Anterior cingulate cortex (tissue), 58 donors: ENCODE measurements at places on chromosomes 2 and 18.

- no peak for DNase-seq
Observed at GRCh38 chr2:101569886-101570520, 95.1 kb upstream of the RFX8 start.

DNA sequence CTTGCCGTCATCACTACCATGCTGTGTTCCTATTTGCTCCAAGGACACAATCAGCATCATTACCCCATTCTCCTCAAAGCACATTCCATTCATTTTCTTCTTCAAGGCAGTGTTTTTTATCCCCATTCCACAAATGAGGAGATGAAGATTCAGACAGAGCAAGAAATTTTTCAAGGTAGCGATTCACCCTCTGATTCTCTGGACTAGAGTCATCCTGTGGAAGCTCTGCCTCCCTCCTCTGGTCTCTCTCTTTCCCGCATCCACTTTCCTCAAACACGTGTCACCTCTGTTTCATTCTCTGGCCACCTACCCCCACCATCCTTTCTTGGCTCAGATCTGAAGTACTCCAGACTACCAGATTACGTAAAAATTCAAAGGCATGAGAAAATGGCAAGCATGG lies 297.9 kb downstream of the SOX11 start:
- no peak for DNase-seq

GRCh38 chr2:149692961-149693396 lies 105.4 kb upstream of the MMADHC start:
- no peak for DNase-seq

DNA sequence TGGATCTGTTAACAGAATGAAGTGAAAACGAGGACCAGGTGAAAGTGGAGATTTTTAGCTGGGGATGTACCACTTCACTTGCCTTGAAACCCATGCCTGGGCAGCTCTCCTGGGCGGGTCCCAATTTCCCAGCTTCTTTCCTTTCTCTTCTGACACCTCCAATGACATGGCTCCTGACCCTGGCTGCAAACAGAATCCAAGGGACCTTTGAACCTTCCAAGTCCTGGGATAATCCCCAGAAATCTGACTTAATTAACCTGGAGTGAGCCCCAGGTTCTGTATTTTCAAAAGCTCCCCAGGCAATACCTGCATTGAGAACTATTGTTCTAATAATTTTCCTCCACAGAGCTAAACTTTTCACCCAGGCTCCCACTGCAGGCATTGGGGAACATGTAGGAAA lies 495.9 kb downstream of the CNTNAP5 start:
- no peak for DNase-seq

GRCh38 chr2:46984642-46985476 lies 69.3 kb upstream of the MCFD2 start:
- DNase-seq: no peak

GRCh38 chr2:21367421-21367820 lies 243.7 kb downstream of the TDRD15 start:
- no peak for DNase-seq

GRCh38 chr2:120222186-120223033 lies 790 bp downstream of the TMEM185B start:
- DNase-seq: no peak

GRCh38 chr2:105502625-105503334 lies 103.9 kb upstream of the FHL2 start:
- DNase-seq: no peak

DNA sequence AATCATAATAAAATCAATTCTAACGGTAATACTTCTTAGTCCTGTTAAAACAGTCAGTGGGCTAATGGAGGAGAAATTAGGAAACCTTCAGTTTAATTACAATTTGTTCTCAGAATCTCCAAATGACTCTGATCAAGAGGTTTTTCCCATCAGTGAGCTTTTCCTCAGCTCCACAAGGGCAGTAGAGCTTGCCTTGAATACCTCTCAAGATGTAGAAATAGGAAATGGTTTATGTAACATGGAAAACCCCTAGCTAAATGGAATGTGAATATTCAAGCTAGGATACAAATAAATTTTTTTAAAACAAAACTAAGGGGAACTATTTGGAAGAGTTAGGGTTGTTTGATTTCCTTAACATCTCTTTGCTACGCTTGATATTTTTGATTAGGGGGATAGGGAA lies 87.5 kb downstream of the PLEKHM3 start:
- DNase-seq: no peak

DNA sequence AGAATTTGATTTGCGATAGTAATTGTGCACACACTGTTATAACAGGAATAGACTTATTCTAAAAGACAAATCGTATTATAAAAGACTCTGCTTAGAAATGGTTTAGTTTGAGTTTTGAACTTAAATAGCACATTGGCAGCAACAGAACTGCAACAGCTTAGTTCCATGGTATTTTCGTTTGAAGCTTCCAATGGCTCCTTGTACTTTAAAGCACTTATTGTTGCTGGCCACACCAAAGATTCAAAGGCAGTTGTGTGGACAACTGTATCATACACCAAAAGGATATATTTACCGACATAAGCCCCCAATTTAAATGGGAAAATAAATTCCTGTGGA lies 627 bp downstream of the WIPF1 start:
- DNase-seq: no peak

DNA sequence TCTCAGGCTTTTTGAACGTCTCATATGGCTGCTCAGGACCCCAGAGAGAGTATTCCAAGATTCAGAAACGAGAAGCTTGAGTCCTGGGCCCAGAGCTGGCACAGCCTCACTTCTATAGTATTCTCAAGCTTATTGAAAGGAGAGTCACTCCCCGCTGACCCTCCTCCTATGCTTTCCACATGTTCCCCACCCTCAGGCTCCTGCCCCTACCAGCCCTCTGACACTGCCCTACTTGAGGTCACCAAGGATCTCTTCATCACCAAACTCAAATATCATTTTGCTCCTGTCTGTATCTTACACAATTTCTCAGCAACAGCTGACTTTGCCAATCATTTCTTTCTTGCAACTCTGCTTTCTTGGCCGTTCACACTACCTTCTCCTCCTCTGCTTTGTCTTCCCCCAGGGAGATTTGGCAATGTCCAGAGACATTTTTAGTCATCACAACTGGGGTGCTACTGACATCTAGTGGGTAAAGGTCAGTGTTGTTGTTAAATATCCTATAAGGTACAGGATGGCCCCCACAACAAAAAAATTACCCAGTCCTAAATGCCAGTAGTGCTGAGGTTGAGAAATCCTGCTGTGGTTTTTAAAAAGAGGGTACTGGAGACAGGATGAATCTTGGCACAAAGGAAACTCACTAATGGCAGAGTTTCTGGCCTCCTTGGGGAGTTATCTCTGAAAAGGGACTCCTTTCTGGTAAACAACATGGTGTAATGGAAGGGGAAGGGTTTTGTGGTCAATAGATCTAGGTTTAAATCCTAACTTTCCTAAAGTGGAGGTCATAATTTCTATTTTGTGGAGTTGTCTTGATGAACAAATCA lies 26.9 kb upstream of the INSIG2 start:
- DNase-seq: no peak

- DNase-seq: no peak
Observed at GRCh38 chr2:151637271-151637781, 97.0 kb downstream of the NEB start.

DNA sequence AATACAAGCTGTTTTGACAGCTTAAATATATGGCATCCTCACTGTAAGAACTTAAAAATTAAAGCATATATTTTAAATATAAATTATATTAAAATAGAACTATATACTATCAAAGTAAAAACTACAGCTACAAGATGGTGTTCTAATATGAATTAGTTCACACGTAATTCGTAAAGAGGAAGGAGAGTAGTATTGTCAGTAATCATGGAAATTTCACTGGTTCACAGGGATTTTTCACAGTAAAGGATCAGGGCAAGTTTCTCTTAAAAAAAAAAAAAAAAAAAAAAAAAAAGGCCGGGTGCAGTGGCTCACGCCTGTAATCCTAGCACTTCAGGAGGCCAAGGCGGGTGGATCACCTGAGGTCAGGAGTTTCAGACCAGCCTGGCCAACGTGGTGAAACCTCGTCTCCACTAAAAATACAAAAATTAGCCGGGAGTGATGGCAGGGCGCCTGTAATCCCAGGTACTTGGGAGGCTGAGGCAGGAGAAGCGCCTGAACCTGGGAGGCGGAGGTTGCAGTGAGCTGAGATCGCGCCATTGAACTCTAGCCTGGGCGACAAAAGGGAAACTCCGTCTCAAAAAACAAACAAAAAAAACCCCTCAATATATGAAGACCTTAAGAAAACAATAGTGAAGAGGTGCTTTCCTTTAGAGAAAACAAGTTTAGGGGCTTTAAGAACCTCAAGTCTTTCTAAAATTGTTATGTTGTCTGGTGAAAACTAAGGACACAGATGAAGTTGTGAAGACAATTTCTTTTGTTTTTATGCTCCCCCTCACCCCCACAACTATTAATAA lies 32.5 kb downstream of the PNO1 start:
- DNase-seq: no peak

DNA sequence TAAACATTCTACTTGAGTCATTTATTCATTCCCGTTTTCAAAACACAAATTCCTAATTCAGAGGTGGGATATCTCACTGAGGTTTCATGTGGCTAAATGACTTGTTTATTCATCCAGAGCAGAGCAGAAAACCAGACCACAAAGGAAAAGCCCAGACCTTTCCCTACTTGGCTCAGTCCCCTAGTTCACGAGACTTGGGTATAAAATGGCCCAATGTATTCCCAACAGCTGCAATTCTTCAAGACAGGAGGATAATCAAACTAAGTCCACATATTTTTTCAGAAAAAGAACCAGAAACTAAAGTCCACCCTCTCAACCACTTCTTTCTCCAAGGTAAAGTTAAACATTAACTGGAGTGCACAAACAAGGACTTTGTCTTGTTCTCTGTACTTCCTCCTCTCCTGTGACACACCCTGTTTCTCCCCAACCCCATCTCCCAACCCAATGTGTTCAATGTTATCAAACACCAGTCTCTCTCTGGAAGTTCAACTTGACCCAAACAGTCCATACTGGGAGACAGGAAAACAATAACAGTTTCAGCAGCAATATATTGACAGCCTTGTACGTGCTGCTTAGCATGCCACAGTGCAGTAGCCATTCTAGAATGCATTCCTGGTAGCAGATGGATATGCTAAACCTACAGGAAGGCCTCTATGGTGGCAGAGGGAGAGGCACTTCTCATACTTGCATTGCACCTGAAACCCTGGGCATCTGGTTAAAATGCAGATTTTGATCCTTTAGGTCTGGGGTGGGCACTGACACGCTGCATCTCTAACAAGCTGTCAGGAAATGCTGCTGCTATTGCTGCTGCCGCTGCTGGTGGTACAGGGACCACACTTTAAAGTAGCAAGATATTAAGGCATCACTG lies 110.7 kb downstream of the INO80D start:
- DNase-seq: no peak

- DNase-seq: no peak
Observed at GRCh38 chr18:56889621-56890020, 238.5 kb downstream of the WDR7 start.

GRCh38 chr2:198776616-198777406 lies 680.9 kb downstream of the SATB2 start:
- DNase-seq: no peak

- peak; percentile 27 for DNase-seq
Observed at GRCh38 chr2:202149155-202149762, 76.2 kb downstream of the KIAA2012 start.

- DNase-seq: no peak
Observed at GRCh38 chr2:85705680-85706039, 11.5 kb downstream of the GNLY start.

- DNase-seq: no peak
Observed at GRCh38 chr2:45705233-45705632, 53.8 kb downstream of the PRKCE start.

DNA sequence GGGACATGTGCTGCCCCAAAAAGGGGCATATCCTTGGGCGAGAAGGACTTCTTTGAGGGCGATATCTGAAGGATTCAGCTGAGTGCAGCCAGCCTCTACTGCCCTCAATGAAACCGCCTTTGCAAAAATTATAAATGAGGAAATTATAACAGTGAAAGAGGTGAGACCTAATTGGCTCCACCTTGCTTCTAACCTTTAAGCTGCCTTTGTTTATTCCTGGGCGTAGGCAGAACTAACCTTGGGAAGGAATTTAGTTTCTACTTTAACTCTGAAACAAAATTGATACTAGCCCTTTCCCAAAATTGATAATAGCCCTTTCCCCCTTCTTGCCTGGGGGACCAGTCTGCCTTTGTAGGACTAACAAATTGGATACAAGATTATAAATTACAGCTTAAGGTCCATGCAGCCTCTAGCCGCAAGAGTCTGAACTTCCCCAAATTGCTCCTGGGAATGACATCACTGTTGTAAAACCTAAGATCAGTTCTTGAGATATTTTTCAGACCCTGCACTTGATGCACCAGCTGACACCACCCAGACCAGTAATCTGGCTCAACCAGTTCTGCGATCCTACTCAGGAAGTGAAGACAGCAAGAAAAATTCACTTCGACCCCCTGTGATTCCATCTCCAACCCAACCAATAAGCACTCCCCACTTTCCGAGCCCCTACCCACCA lies 36.0 kb upstream of the ASAP2 start:
- DNase-seq: no peak

GRCh38 chr2:207883002-207883780 lies 113.5 kb upstream of the FZD5 start:
- DNase-seq: no peak

DNA sequence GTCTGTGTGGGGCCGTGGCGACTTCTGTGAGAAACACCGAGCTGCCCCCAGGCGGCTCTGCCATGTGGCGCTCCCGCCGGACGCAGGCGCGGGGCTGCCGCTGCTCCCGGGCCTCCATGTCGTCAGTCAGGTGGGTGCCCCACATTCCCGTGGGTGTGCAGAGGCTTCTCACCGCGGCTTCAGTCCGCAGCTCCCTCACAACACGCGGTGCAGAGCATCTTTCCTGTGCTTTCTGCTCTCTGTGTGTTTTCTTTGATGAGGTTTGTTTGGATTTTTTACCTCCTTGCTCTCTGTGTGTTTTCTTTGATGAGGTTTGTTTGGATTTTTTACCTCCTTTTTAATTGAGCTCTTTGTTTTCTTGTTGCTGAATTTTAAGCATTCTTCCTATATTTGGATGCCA lies 13.0 kb downstream of the AQP12A start:
- DNase-seq: no peak

GRCh38 chr18:33805592-33805991 lies 227.6 kb downstream of the ASXL3 start:
- DNase-seq: no peak

GRCh38 chr2:150710041-150710440 lies 222.6 kb upstream of the RND3 start:
- DNase-seq: no peak

DNA sequence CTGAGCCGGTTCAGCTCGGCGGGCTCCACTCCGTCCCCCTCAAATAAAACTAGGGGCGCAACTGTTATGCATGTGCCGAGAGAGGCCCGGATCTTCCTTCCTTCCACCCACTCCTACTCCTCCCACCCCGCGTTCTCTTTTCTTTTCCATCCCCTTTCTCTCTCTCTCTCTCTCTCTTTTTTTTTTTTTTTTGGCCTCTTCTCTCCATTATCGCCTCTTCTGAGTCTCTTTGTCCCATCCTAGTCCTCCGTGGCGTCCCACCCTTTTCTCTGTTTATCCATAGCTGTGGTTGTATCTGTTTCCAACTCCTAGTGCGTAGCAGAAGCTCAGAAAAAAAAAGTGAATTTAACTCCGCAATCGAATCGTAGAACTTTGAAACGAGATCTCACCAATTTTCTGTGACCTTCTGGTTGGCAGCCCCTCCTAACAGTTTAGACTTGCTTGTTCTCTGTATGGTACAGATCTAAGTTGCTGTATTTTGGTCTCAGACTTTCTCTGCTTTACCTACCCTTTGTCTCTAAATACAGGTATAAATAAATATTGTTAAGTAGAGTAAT lies 3.6 kb downstream of the RAX start:
- no peak for DNase-seq

GRCh38 chr2:161090411-161090810 lies 69.8 kb upstream of the TANK start:
- DNase-seq: no peak
